ENCODE measurements at places on chromosomes 12 and 14.

GRCh38 chr14:38512236-38512635 lies 256.3 kb upstream of the CLEC14A start:
- no peak for DNase-seq

- no peak for DNase-seq
Observed at GRCh38 chr12:18387706-18388105, 126.4 kb downstream of the PIK3C2G start.

- peak; percentile 62 for DNase-seq
Observed at GRCh38 chr14:80638620-80639515, 302.7 kb downstream of the CEP128 start.

GRCh38 chr12:114371733-114372132 lies 34.2 kb downstream of the TBX5 start:
- no peak for DNase-seq

DNA sequence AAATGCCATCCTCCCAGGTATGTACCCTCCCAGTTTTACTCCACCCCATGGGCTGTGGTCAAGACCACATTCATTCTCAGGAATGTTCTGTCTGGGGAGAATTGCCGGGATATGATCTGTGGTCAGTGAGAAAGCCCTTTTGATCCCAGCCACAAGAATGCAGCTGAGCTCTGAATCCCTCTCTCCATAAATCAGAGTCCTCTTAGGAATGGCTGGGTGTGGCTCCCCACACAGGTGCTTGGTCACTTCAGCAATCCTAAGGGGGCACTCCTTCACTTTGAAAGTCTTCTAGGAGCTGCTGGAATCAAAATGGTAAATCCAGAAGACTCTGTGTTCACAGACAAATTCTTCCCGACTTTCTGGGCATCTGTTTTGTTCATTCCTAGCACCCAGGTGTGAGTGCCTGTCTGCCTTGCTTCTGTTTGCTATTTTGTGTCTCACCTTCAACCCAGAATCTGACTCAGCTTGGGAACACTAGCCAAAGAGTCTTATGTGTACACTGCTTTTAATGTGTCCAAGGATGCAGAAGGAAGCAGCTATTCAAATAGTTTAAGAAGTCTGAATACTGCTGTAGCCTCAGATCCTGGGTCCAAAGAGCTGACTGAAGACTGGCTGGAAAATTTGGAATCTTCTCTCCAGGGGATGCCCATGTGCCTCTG lies 144.6 kb upstream of the CDKN3 start:
- peak; percentile 84 for DNase-seq

DNA sequence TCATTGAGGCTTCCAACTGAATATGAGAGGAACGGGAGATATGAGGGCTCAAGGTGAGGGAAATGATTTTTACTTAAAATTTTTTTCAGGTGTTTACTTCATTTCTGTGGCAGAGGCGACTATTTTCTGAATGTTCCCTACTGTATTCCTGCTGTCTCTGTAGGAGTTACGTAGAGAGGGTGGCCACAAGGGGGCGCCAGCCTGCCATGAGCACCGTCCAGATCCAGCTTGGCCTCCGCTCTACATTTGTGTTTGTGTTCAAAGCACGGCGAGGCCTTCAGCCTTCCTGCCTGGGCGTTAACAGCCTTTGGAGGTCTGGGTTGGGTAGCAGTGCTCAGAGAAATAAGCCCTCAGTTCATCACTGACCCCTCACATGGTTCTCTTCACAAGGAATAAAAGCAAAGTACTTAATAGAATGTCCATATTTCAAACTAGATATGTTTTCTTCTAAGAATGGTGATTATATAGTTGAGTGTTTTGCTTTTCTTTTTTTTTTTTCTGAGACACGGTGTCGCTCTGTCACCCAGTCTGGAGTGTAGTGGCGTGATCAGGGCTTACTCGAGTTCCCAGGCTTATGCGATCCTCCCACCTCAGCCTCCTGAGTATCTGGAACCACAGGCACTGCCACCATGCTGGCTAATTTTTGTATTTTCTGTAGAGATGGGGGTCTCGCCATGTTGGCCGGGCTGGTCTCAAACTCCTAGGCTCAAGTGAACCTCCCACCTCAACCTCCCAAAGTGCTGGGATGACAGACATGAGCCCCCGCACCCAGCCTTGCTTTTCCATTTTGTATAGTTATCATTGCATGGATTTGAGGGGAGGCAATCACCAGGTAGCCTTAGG lies 22.3 kb downstream of the CKB start:
- DNase-seq: peak; percentile 79

GRCh38 chr12:56221232-56221756 lies 428 bp downstream of the RNF41 start:
- DNase-seq: peak; percentile 71

- no peak for DNase-seq
Observed at GRCh38 chr14:76814726-76815645, 2.3 kb upstream of the ANGEL1 start.

Measured in HTR-8/SVneo (cell line).